SK-N-MC (cell line): ENCODE measurements at places on chromosomes 5 and 9.

GRCh38 chr9:15211815-15212495 is 95.1 kb downstream of the TTC39B start:
- DNase-seq, result peak; percentile 79

- DNase-seq, result no peak
These were observed 100.7 kb downstream of the RAB3C start for GRCh38 chr5:58683567-58683966.

- DNase-seq, result no peak
These were observed 225.8 kb upstream of the CYLC2 start for GRCh38 chr9:102769307-102769706.

- no peak for DNase-seq
These were observed 13.8 kb downstream of the CLPTM1L start for GRCh38 chr5:1330847-1331831.

DNA sequence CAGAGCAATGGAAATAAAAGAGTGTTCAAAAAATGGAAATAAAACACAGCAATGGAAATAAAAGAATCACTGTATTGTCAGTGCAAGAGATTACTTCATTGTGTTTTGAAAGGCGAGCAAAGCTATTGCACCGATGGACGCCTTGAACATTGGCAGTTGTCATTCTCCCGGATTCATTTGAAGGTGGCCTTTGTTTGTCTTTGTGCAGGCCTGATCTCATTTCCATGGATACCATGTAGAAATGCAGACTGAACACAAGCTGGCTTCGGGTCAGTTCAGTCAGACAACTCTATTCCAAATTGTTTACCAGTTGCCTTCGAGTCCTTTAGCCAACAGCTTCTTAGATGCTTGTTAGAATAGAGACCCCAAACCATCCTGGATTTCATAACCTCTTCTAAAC is 8.3 kb downstream of the ITGA2 start:
- no peak for DNase-seq

GRCh38 chr5:88688984-88689667 is 193.9 kb downstream of the MEF2C start:
- no peak for DNase-seq

GRCh38 chr9:69466151-69466550 is 141.1 kb downstream of the ENTREP1 start:
- no peak for DNase-seq

GRCh38 chr9:132250324-132251262 is 88.7 kb downstream of the NTNG2 start:
- DNase-seq, result no peak

DNA sequence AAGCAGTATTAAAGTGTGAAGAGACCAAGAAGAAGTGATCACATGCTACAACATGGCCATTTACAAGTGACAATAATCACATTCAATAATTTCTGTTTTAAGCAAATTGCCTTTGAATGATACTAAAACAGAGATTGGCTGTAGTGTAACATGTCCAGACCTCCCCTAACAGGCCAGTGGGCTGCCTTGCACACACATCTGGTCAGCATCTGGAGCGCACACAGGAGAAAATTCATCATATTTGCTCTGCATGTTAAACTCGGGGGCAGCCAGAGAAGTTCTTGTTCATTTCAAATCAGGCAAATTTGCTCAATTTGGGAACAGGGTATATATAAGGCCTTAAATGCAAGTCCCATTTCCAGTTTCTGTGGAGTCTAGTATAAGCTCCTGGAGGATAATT is 111.1 kb upstream of the FBXL7 start:
- no peak for DNase-seq

DNA sequence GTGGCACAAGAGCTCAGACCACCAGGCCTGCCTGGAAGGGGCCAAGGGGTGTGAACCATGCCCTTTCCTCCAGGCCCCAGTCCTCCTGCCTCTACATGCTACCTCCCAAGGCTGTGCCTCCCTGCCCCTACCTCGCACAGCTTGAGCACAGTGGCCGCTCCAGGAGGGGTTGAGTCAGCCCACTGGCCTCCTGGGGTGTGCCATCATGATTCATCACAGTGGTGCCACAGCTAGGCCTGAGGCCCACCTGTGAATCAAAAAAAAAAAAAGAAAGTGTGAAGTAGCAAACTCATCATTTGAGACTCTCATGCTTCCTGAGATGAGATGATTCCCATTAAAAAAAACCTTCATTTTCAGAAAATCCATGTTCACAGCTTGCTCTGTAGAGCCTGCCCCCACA is 240.5 kb downstream of the HSPA4 start:
- no peak for DNase-seq

DNA sequence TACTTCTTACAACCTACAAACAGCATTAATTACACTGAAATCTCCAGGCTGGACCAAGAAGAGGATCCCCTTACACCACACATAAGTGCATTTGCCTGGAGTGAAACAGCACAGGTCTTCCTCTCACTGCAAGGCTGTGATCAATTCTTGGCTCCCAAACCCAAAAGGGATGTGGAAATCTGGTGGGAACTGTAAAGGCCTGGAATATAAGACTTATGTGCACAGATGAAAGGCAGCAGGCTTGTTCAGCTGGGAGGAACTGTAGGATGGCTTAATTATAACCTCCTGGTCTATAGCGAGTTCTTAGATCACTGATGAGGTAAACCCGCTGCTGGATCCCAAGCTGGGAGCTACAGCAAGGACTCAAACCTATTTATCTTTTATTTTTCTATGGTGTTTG is 182.9 kb upstream of the TNC start:
- DNase-seq, result no peak

GRCh38 chr5:68821056-68821455 is 272.8 kb upstream of the SLC30A5 start:
- no peak for DNase-seq

- no peak for DNase-seq
These were observed 30.1 kb downstream of the QRFP start for GRCh38 chr9:130866474-130866965.

DNA sequence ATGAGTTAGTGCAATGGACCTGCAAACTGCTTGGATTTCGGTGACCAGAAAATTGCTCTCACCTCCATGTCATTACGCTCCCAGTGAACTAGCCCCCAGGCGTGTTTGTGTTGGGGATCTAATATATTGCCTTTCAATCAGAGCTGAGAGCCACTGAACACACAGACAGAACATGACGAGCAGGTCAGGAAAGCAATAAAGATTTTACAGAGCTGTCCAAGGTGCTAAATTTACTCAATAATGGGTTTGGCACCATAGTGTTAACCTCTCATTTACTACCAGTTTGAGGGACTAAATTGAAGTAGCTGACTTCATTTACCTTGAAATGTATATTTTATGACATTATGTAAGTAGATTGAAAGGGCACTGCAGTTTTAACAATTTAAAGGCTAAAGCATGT is 383.0 kb downstream of the EBF1 start:
- no peak for DNase-seq

DNA sequence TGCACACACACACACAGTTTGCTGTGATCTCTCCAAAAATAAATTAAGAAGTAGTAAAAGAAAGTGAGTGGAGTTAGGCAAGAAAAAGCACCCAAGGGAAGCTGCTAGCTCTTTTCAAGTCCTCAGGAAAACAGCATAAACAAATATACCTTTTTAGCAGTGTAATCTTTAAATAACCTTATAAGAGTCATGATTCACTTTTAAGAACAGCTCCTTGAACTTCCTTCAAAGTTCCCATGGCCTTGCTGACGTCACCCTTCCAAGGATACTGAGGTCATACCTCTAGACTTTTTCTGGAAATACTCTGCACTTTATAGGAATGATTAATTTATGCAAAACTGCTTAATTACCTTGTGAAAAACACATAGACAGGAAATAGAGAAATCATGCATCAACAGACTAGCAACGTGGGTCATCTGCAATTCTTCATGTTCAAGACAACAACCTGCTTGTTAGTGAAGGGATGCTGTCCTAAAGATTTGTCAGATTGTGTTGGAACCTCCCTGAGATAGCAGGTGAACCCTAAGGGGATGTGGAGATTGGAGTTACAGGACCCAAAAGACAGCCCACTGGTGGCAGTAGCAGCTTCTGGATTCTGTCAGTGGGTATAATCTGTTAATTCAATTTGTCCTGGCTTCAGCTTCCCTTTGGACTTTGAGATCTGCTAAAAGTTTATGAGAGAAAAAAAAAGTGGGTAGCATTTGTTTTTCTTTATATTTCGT is 229.0 kb downstream of the ELAVL2 start:
- DNase-seq, result no peak

DNA sequence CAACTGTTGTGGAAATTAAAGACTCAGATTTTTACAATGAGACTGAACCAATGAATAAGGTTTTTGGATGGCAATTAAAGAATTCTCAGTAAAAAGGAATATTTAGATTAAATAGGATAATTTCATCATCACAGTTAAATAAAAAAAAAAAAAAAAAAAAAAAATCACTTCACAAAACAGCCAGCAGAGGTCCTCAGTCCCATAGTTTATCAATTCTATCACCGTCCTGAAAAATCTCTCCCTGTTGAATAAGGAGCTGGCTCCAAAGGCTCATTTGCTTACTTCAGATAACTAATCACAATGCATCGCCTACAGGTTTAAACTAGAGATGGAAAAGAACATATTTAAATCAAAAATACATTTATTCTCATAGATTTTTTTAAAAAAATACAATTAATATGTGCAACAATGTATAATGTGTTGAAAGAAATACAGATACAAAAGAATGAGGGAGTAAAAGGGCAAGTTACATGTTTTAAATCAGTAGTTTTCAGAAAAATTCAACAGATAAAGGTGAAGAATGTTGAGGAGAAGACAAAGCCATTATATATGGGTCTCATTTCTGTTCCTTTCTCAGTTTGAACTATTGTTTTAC is 175.8 kb upstream of the CHD1 start:
- peak; percentile 40 for DNase-seq

GRCh38 chr9:110101531-110102161 is 106.3 kb downstream of the C9orf152 start:
- no peak for DNase-seq

GRCh38 chr5:179131886-179132585 is 71.9 kb downstream of the ZNF354C start:
- no peak for DNase-seq

DNA sequence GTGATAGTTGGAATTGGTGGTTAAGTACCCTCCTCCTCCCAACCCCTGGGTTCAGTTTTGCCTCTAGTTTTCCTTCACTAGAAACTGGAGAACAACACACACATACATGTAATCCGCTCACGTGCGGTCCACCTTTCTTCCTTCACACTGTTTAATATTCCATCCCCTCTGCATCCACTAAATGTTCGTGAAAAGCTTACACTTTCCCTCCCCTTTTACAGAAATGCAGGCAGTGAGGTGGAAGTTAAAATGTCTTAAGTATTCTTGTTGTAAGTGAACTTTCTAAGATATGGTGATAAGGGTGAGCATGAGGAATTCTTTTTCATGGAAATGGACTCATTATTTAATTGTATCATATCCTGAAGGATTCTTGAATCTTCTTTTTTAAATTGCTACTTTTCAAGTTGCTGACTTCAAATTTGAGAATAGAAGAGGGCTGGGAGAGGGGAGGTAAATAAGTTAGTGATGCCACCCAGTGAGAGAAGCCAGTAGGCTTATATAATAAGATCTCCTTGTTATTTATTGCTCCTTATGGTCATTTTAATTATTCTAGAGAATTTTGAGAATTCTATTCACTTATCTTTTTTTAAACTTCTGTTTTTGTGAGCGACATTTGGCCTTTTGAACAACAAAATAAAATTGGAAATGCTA is 90.2 kb downstream of the TLE4 start:
- no peak for DNase-seq

- no peak for DNase-seq
These were observed 240.6 kb upstream of the MAP3K1 start for GRCh38 chr5:56574778-56575177.

GRCh38 chr5:73531356-73531755 is 33.1 kb downstream of the BTF3 start:
- no peak for DNase-seq

DNA sequence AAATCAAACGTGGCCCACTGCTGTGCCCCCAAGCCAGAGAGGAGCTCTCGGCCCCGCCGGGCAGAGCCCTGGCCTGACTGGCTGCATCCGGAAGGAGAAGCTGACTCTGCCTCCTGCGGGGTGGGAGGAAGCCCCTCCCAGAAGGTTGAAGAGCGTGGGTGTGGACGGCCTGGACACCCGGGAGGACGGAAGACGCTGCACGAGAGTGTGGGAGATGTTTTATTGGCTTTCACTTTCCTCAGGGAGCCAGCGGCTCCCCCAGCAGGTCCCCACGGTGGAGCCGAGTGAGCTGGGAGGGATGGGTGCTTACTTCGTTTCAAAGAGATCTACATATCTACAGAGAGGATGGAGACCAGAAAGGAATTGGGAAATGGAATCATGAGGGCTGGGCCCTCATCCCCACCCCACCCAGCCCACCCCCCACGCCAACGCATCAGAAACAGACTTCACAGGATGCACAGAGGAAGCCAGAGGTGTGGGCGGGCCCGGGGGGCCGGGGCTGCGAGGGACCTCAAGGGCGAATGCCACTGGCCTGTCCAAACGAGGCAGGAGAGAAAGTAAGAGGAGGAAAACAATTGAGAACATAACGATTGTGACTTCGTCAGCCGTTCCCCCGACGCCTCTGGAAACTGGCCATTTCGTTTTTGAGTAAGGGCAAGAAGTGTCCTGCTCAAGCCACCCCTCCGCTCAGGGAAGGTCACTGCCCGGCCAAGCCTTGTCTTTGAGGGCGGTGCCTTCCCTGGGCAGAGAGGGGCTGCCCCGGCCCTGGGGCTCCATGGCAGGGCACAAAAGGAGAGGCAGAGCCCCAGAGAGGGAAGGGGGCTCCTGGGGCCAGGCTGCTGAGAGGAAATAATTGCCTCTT is 32.1 kb downstream of the FAM163B start:
- no peak for DNase-seq

- DNase-seq, result no peak
These were observed 142.6 kb downstream of the PBX3 start for GRCh38 chr9:125889476-125890419.

DNA sequence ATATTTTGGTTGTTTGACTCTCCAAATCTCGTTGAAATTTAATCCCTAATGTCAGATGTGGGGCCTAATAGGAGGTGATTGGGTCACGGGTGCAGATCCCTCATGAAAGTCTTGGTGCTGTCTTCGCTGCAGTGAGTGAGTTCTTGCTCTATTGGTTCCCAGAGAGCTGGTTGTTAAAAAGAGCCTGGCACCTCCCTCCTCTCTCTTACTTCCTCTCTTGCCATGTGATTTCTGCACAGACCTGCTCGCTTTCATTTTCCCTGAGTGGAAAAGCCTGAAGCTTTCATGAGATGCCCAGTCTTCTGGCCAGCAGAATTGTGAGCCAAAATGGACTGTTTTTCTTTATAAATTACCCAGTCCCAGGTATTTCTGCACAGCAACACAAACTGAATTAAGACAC is 221.6 kb downstream of the MAT2B start:
- DNase-seq, result no peak

DNA sequence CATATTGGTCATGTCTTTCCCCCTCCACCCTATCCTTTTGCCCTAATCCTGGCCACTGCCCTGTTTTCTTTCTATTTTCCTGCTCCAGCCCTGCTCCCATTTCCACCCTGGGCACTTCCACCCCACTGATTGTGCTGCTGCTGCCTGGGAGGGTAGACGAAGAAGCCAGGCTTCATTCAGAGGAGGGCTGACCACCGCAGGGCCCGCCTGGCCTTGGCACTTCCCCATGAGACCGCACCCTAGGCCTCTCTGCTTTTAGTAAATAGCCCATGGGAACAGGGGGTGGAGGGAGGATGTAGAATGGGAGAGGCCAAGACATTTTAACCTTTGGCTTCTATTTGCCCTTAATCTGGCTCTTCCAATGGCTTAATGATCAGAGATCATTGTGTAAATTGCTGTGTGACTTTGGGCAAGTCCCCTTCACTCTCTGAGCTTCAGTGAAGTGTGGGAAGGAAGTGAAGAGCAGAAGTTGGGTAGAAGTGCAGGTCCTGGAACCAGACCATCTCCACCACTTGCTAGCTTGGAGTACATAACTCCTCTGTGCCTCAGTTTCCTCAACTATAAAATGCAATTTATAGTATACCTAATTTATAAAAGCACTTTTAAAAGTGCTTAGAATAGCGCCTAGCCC is 13.6 kb upstream of the GPX3 start:
- DNase-seq, result no peak
